ENCODE measurements at places on chromosomes 3 and 15.
A peak's percentile ranks its signal among the peaks of the same experiment; 100 is the strongest.

DNA sequence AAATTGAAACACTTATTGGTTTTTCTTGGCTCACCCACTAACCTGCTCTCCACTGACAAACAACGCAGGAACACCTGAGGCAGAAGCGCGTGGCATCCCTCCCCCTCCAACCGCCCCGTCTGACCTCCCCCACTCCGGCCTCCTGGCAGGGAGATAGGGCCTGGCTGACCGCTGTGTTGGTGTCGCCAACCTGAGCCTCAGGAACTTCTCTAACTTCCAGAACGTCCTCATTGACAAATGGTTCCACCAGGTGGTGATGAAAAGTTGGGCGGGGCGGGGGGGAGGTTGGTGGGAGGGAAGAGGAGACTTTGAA is 22.8 kb downstream of the IL17RD start:
- DNase-seq, result no peak

GRCh38 chr3:126498929-126499328 is 18.6 kb downstream of the UROC1 start:
- no peak for DNase-seq

DNA sequence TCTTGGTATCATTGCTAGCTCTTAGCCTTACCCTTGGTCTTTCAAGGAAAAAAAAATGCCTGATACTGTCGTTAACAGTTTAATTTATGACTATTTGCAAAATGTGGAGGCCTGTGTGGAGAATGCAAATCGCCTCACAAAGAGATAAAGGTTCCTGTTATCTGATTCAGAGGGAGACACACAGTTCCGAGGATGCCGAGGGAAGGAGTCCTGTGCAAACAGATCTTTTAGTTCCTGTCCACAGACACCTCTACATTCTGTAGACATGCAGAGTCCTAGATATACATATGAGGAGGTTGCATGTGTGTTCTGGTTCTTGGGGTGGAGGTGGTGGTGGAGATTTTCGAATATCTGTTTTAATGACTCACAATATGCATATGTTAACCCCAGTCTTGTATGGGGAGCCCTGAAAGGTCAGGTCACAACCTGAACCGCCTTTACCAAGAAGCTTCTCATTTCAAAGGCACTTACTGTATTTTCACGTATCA is 5.7 kb downstream of the NR2F2 start:
- no peak for DNase-seq

DNA sequence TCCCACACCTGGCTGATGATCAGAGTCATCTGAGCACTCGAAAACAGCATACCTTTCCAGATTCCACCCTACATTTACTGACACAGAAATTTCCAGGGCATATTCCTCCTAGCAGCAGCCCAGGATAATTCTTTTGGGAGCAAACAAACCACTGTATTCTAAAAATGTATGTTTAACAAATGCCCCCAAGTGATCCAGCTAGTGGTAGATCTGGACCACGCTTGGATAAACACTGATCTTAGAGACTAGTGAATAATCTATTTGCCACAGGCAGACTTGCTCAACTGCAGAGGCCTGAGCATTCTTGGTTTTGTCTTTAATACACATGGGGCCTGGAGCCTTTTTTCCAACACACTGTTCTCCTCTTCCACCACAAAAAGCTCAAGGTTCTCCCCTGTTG is 89.6 kb downstream of the TM4SF4 start:
- DNase-seq, result no peak

GRCh38 chr3:42014921-42015533 is 53.1 kb upstream of the ULK4 start:
- DNase-seq, result no peak

DNA sequence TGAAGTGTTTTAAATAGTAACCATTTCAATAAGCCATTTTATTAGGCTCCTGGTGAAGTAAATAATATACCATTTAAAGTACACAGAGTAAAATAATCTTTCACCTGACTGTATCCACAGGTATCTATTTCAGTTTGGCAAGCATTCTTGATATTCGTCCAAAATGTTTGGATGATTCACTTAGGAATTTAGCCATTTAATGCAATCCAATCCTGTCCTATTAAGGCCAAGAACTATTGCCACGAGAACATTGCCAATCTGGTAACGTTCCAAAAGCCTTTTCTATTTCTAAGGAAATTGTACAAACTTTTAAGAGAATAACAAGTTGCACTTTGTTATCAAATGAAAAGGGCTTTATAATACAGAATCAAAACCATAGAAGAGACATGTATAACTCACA is 209.8 kb upstream of the THRB start:
- DNase-seq, result no peak

GRCh38 chr3:38519000-38519399 is 22.9 kb downstream of the EXOG start:
- DNase-seq, result peak; percentile 8

DNA sequence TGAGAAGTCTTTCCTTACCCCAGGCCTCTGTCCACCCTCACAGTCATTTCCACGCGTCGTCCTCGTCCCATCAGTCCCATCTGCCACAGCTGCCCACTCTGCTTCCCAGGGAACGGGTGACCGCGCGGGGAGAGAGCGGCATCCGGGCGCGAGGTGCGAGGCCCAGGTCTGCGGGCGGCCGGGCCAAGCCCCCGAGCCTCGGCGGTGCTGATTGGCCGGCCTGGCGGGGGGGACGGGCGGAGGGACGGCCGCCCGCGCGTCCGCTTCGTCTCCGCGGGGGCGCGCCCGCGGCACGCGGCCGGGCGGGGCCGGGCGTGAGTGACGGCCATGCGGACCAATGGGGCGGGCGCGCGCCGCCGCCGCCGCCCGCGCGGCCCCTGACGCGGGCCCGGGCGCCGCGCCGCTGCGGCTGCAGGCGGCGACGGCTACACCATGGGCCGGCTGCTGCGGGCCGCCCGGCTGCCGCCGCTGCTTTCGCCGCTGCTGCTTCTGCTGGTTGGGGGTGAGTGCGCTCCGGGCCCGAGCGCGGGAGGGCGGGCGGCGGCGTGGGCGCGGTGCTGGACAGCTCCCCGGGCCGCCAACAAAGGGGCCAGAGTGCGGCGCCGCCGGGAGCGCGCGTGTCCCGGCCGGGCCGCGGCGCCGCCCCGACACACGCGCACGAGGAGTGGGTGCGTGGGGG is at the start of gene PODXL2:
TSS of gene PODXL2 (plus strand) at position 398 of the 679 bp plus-strand sequence. CDS start at position 433, 35 bp downstream.
- peak; percentile 18 for DNase-seq

DNA sequence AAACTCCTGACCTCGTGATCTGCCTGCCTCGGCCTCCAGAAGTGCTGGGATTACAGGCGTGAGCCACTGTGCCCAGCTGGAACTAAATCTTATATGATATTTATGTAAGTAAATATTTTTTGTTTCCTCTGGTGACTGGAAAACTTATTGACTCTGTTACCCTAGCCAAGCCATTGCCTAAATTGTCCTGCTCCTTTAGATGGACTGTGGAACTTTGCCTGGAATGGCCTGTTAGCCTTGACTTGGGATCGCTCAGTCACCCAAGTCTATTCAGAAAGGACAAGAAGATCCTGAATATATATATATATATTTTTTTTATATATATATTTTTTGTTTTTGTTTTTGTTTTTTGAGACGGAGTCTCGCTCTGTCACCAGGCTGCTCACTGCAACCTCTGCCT is 113.9 kb downstream of the PDE8A start:
- DNase-seq, result no peak

DNA sequence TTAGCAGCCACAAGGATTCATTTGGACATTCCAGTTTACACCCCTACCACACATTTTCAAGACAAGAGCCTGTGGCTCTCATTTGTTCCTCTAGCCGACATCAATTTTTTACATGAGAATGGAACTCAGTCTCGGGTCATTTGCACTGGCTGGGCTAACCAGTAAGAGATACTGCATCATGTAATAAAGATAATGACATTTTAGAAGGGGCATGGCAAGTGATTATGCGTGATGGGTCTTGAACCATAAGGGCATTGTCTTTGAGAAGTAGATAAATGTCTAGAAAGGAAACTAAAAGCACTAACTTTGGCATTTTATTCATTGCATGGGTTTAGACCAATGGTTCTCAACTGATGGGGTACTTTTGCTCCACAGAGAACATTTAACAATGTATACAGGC is 146.0 kb upstream of the GRM7 start:
- no peak for DNase-seq

- DNase-seq, result no peak
These were observed 428.1 kb upstream of the DPH6 start for GRCh38 chr15:35974052-35974451.

- no peak for DNase-seq
These were observed 25.7 kb downstream of the PARP16 start for GRCh38 chr15:65260968-65261367.

DNA sequence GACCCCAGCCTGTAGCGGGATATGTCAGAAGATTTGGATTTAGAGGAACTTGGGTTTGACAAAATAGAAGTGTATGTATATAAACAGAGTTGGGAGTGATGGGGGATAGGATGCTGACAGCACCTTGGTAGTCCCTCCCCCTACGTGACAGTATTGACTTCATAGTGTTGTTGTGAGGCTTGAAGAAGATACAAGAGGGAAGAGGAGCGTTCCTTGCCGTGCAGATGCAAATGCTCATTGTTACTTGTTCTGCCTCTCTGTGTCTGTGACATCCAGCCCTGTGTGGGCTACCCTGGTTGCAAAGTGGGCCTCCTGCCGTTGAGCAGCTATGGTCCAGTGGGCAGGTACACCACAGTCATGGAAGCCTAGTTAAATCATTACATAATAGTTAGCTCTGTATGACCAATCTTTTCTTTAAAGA is 45.0 kb downstream of the SMAD3 start:
- no peak for DNase-seq

GRCh38 chr3:188662795-188663194 is 508.8 kb downstream of the LPP start:
- DNase-seq, result no peak

- DNase-seq, result no peak
These were observed 16.7 kb downstream of the MEGF11 start for GRCh38 chr15:66236806-66237375.

GRCh38 chr3:123876858-123877257 is 7.3 kb downstream of the MYLK start:
- DNase-seq, result no peak

DNA sequence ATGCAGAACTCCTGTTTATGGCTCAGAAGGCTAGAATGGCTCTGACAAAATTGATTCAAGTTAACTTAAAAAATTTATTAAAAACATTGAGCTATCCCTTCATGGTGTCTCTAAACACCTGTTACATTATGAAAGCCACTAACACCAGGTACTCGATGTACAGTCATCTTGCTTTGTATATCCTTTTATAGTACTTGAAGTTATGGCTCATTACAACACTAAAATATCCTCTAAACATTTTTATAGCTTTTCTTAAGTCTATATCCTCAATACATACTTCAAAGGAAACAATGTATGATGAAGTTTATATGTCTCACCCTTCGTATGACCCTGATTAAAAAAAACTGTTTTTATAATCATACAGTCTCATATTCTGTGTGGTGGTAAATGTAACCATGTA is 38.2 kb downstream of the SLITRK3 start:
- DNase-seq, result no peak

DNA sequence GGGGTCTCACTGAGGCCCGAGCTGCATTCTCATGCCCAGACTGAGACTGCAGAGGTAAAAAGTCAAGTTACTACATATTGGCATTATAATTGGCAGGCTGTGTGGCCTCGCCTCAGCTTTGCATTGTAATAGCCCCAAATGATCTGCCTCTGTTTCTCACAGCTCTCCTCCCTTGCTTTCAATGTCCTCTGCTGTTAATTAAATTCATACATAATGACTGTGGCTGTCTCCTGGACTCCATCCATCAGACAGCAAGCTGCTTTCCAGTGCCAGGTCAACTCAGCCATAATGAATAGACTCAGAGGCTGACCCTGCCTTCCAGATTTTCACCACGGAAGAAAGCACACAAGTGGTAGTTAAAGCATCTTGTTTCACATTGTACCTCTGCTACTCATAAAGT is 7.6 kb upstream of the RTP4 start:
- no peak for DNase-seq

DNA sequence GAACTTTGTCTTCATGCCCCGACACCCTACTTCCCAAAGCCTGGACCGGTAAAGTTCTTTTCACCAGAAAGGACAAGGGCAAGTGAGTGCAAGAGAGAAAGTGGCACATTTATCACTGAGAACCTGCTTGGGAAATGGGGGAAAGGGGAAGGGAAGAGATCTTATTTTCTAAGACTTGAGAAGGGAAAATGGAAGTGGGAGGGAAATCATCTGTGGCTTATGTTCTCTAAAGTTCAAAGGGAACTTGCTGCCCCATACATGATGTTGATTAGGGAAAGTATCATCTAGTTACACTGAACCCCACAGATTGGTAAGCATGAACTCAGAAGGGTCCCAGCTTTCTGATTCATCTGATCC is 199.5 kb upstream of the LPP start:
- no peak for DNase-seq

- DNase-seq, result no peak
These were observed 18.2 kb upstream of the RPS17 start for GRCh38 chr15:82558502-82558901.

GRCh38 chr3:58569287-58570001 is 7.7 kb downstream of the FAM107A start:
- DNase-seq, result no peak

GRCh38 chr3:150843241-150843640 is 62.0 kb downstream of the MINDY4B start:
- DNase-seq, result no peak

DNA sequence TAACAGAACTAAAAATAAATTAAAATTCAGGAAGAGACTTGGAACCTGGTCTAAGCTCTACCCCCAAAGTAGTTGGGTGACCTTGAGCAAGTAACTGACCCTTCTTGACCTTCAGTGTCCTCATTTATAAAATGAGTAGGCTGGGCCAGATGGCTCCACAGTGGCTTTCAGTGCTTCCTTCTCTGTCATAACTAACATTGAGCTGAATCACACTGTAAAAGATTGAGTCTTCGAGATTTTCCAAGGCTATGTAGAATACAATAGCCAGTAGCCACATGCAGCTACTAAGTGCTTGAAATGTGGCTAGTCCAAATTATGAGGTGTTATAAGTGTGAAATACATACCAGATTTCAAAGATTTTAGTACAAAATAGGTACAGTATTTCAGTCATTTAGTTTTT is 313.3 kb downstream of the MECOM start:
- no peak for DNase-seq

- peak; percentile 8 for DNase-seq
These were observed 43.9 kb downstream of the ZNF148 start for GRCh38 chr3:125331243-125331642.

DNA sequence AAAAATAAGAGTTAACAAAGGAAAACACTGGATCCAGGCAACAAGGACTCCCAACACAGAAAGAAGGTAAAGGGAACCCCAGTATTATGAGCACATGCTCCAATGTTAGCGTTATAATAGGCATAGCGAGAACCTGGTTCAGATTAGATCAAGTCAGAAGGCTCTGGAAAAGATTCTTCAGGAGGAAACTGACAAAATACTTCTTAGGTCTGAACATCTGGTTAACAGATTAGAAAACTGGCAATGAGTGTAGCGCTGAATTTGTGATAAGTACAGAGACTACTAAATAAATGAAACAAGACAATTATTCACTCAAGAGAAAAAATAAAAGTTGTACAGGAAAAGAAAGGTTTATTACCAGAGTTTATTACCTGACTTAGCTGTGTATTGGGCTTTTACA is 146.1 kb downstream of the DPH6 start:
- no peak for DNase-seq

GRCh38 chr3:134824791-134825190 is 29.7 kb downstream of the EPHB1 start:
- DNase-seq, result no peak

GRCh38 chr3:17585394-17586325 is 156.8 kb downstream of the TBC1D5 start:
- DNase-seq, result no peak

Measured in CD4-positive, alpha-beta T cell treated with Interleukin-2 at 100 ng/mL for 4 hours (primary cell).